ENCODE measurements at places on chromosomes 2 and 18.

DNA sequence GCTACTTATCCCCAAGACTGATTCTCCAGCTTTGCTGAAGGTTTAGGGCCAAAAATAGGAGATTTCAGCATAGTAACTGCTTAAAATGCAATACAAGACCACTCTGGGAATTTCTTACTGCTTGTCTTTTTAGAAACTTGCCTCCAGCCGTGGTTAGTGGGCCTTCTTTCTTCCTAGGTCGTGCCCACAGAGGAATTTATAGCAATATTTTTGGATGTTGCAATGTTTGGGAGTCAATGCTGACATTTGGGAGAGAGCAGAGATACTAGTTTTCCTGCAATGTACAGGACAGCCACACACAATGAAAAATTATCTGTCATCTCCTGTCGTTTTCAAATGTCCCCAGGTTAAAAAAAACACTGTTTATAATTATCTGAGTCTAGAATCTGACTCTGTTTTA is 25.6 kb upstream of the CERS6 start:
- no peak for DNase-seq

DNA sequence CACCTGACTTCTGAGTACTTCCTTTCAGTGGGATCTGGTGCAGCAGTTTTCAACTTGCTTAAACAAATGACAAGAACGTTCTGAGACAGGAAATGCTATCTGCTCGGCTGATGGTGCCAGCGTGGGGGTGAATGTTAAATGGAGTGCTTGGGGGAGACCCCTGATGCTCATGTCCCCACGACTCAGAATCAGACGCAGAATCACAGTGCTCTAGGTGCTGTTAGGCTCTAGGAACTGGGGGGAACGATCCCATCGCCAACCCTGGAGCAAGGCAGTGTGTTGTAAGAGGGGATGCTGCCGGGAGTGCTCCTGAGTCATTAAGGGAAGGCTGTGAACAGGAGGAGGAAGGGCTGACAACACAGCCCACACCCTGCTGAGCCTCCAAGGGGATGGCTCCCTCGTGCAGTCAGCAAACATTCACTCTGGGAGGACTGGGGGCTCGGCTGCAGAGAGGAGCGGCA is 34.1 kb upstream of the KCNF1 start:
- DNase-seq: no peak

DNA sequence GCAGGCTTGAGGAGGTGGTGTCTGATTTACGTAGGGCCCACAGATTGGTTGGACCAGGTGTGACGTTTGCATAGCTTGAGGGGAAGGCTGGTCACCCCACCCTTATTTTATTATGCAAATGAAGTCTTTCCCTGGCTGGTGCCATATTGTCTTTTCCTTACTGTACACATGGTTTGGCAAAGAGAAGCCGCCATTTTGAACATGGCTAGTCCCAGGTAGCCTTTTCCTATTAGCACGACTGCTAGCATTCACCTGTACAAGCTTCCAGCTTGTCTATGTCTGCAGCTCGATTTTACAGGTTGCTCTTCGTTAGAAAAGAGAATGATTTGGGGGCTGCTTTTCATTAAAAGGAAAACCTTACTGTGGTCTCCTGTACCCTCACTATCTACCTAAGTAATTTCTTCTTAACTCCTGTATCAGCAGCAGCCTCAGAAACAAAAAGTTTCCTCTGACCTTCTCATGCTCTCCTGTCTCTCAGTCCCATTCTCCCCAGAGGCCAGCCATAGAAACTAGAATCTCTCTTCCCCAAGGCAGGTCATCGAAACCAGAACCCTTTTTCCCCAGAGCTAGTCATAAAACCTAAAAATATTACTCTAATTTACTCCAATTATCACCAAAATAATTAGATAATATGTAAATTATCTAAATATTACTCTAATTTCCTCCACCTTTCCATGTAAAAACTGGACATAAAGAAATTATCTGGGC is 151.8 kb downstream of the B3GNT2 start:
- no peak for DNase-seq

GRCh38 chr2:113784823-113785744 is 28.6 kb upstream of the SLC35F5 start:
- no peak for DNase-seq

- DNase-seq: no peak
Observed at GRCh38 chr2:128170776-128171175, 79.8 kb downstream of the UGGT1 start.

GRCh38 chr2:224069172-224069571 is 30.1 kb upstream of the SERPINE2 start:
- DNase-seq: no peak

GRCh38 chr18:32871786-32872185 is 99.0 kb upstream of the KLHL14 start:
- DNase-seq: no peak

- DNase-seq: no peak
Observed at GRCh38 chr2:171568089-171568488, 45.8 kb downstream of the CYBRD1 start.

DNA sequence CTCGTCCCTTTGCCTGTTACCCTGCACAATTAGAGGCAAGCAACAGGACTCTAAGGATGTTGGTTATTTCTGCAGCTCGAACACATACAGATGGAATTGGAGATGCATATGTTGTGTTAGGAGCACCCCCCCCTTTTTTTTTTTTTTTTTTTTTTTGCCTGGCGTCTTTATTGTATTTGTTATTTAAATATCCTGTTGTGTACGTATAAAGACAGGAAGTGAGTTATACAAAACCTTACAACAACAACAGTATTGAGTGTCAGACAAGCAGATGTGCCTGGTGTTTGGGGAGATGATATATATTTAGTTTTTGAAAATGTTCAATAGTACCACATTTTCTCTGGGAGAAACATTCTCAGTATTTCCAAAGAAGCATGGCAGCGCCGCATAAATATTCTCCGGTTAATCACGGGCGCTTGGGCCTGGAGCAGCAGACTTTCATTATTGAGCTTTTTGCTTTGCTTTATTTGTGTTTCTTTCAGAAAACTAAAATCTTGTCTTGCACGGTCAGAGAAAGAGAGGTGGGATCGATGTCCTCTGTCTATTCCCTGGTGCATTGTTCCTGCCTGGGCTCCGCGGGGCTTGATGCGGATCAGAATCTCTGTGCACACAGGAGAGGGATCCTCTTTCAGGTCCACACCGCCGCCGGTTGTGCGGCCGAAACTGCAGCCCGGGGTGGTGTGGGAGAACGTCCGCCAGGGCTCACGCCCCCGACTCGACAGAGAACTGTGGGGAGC is 23.2 kb upstream of the ZNF516 start:
- DNase-seq: no peak

DNA sequence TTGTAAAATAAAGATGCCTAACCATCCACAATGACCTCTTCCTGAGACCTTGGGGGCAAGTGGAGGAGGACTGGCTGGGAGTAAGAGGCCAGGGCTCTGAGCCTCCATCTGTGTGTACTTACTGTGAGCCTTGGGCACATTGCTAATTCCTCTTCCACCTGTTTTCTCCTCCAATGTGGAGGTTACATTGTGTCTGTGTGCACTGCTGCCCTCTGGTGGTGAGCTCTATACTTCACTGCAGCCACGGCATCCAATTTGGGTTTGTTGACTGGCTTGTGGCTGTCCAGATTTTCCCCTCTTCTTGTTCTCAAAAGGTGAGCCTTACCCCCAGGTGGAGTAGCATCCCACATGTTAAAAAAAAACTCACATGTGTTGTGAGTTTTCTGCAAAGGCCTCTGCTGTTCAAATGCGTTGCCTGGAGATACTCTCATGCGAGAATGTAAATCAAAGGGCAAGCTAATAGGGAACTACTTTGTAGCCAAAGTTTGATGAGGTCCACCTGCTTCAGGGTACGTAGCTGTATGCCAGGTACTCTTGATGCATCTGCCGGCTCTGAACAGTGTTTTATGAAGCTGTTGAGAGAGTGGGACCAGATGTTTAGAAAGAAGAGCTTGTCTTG is 80.8 kb downstream of the APOB start:
- DNase-seq: no peak

GRCh38 chr2:142290931-142291330 is 160.1 kb upstream of the LRP1B start:
- no peak for DNase-seq

DNA sequence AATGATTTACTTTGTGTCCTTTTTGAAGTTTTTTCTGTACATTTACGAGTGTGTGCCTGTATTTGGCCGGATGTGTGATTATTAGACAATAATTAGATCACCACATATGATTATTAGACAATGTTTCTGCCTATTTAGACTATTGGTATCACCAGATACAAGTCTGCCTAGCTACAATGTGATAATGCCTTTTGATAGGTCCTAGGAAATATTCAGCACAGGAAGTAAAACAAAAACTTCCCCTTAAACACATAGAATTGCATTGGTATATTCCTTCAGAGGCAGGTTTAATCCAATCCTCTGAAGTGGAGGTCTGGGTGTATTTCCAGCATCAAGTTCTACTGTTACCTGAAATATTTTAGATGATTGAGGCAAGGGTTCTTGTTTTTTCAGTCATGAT is 275.1 kb downstream of the TGIF1 start:
- DNase-seq: no peak

GRCh38 chr2:36663851-36664695 is 32.4 kb upstream of the VIT start:
- no peak for DNase-seq

GRCh38 chr2:102283996-102284395 is 27.4 kb upstream of the IL1RL1 start:
- no peak for DNase-seq

DNA sequence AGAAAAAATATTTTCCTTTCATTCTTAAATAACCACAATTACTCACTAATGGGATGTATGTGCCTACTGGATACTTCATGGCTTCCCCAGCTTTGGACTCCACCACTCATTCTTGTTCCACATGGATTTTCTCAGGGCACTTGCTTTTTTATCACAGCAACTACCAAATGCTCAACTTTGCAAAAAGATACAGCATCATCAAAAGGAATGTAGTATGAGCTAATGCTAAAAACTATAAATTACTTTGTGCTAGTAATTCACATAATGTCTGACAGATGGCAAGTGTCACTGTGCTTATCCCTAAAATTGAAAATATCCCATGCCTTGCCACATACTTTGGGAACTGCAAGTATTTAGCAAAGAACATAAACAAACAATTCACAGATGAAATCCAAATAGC is 130.4 kb upstream of the ZFP36L2 start:
- DNase-seq: no peak

DNA sequence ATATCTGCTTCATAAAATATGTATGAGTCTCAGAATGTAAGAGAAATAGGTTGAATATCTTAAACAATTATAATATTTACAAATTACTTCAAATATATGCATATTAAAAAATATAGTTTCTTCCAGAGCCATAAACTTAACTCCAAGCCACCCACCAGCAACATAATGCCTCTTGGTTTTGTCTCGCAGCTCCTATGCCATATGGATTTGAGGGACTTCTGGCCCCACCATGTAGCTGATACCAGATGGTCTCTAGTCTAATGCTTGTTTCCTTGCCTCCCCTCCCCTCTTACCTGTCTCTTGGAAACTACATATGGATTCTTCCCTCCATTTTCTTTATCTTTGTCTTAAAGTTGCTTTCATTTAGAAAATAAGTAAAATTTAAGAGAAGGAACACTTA is 114.3 kb downstream of the GCA start:
- no peak for DNase-seq

DNA sequence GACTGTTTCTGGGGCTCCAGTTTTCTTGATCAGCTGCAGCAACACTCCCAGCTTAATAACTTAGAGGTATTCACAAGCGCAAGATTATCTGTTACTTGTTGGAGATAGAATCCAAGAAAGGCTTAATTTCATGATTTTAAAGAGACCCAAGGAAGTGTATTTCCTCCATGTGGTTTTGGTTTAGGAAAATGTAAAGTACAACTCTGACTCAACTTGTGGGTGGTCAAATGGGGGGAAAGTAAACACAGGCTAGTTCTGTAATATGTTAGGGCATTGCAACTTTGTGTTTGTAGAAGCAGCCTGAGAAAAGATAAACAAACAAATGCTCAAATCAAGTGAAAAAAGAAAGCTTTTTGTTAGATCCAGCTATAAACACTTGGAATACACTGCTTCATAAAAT is 90.1 kb upstream of the COL3A1 start:
- no peak for DNase-seq

DNA sequence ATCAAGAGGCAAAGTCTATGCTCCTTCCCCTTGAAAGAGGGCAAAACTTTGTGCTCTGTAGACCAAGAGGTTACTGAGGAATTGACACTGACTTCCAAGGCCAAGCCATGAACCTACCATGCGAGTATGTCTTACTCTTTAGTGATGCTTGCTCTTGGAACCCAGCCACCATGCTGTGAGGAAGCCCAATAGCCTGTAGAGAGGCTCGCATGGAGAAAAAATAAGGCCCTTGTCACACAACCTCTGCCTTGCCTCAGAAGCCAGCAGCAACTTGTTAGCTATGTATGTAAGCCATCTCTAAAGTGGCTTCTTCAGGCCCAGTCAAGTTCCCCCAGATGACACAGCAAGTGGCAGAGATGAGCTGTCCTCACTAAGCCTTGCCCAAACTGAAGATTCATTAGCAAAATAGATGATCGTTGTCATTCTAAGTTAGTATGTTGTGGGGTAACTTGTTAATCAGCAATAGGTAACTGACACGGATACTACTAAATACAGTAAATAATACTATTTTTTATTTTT is 66.1 kb upstream of the RGPD5 start:
- DNase-seq: no peak

DNA sequence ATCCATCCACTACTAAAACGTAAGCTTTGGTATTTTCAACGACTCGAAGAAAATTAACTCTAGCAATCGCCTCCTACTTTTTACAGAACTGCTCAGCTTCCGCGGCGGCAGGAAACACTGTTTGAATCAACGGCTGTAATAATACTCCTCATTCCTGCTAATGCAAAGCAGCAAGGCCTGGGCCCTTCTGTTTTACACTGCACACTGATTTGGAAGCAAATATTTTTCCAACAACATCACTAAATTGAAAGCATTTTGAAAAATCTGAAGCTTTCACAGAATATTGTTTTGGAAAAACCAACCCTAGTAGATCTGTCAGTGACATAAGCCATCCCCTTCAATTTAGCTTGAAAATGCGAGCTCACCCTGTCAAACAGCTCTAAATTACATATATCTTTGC is 261.2 kb downstream of the TXNL1 start:
- no peak for DNase-seq

GRCh38 chr2:128187032-128187654 is 96.1 kb downstream of the UGGT1 start:
- DNase-seq: no peak

- DNase-seq: no peak
Observed at GRCh38 chr2:191486584-191487320, 191.2 kb upstream of the NABP1 start.

DNA sequence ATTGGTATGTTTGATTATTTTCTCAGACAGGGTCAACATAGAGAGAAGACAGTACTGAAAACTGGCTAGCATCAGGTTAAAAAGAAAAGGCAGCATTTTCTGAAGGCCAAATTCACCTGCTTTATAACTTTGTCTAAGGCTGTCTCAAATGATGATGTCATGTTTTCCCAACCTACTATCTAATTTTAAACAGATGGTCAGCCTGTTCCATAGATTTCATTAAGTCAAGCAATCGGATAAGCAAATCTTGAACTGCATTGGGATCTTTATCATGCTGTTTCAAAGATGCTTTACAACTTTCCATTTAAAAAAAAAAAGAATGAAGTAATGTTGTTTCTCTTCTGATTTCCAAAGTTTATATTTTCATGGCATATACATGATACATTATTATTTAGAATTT is 56.3 kb upstream of the SPOPL start:
- no peak for DNase-seq
